Right cardiac atrium (tissue), 5 donors: ENCODE measurements at places on chromosomes 1 and 21. TPM values are rescaled to one million over a fixed set of nuclear protein-coding genes. Genes with fewer than 3 reads are reported as not detected.

CLCA4 gene
- total RNA-seq: not detected

GRCh38 chr1:116001739-116002487 lies 25.6 kb downstream of the SLC22A15 start:
- DNase-seq: no peak

- no peak for DNase-seq
These were observed 35.2 kb upstream of the OR2B11 start for GRCh38 chr1:247493106-247493505.

GRCh38 chr1:94004924-94005323 lies 95.7 kb upstream of the GCLM start:
- DNase-seq: no peak

PTAFR gene
- total RNA-seq: 3.4 TPM
